ENCODE measurements at places on chromosomes 6 and 20.
A peak's percentile ranks its signal among the peaks of the same experiment; 100 is the strongest.

DNA sequence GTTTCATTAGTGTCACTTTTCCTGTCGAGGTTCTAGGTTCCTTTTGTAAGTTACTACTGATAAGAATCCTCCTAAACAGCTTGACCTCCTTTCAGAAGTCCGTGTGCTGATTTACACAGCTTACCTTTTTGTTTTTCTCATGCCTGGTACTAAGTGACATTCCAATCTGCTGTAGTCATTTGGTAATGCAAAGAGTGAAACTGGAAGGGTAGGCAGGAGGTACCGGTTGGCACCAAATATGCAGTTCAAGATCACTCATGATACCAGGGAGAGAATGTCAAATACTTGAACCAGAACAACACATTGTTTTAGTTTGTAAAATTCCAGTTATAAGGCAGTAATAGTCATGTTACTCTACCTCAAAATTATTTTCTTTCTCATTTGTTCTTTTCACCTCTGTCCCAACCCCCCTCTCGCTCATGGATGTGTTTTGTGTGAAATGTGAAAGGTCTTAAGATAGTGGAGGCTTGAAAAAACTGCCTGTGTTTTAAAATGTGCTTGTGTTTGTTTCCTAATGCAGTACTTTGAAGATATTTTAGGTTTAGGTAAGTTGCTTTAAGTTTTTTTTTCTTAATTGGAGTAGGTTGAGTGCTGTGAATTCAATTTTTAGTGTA, 23.2 kb downstream of the AFDN start:
- no peak for DNase-seq

DNA sequence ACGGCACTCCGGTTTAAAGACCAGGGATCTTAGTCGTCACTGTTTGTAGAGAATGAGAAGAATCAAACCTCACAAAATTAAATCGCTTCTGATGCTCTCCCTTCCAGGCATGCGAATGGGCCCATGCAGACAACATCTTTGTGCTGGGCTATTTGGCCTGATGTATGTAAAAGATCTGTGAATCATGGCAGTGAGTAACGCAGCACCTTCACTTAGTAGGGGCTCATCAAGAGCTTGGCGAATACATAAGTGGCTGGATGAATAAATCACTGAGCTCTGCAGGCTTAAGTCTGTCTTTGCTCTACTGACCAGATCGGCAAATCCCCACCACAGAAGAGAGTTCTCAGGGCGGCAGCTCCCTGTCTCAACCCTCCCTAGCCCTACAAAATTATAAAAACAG, 44.8 kb upstream of the AFDN start:
- DNase-seq: no peak

GRCh38 chr20:17612287-17612991, 42.6 kb downstream of the DSTN start:
- no peak for DNase-seq

- DNase-seq: no peak
Observed at GRCh38 chr6:25127076-25127837, 151.9 kb upstream of the CARMIL1 start.

GRCh38 chr6:100899202-100899601, 18.1 kb upstream of the ASCC3 start:
- no peak for DNase-seq

DNA sequence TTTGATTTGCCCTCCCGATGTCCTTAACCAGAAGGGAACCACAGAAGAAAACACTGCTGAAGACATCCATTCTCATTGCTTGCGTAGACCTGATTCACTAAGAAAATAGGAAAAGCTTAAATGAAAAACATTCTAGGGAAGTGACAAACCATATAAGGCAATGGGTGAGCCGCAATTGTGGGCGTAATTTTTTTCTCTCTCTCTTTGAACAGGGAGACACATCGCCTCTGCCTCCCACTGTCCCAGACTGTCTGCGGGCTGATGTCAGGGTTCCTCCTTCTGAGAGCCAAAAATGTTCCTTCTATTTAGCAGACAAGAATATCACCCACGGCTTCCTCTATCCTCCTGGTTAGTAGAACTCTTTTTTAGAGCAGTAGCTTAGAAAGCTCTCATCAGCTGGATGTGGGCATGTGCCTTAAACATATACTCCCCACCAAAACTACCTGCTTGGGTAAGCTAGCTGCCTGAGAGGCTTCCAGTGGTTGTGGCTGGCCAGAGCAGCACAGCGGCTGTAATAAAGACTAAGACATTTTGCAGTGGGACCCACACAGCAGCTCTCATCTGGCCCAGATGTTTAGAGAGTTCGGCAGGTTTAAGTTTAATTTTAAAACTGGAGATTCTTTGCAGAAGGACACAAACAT, 22.7 kb upstream of the CTAGE9 start:
- DNase-seq: no peak

DNA sequence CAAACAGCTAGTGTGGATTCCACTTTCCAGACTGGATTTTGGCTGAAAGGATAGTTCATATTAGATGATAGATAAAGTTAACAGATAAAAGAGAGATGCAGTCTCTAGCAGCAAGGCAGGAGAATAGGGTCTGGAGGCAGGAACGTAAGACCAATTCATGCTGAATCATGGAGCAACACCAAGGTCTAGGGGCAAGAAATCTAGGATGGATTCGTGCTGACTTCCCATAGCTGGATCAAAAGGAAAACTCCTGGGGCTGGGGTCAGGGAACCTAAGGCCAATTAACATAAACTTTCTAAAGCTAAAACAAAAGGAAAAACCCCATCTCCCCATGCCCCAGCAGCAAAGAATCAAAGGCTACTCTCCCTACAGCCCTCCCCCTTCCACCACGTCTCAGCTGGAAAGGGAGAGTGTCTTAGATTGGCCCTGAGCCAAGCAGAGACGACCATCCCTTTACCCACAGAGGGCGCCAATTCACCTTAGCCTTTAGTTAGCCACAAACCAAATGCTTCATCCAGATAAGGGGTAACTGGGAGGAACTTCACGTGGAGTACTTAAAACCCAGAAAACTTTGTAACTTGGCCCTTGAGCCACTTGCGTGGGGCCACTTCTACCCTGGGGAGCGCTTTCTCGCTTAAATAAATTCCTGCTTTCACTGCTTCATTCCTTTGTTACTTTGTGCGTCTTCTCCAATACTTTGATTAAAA, 7.6 kb downstream of the TREM1 start:
- DNase-seq: peak; percentile 84

Data from B cell (primary cell).